Right ventricle myocardium superior (tissue), 1 donor: ENCODE measurements at places on chromosomes 6 and 20.

DNA sequence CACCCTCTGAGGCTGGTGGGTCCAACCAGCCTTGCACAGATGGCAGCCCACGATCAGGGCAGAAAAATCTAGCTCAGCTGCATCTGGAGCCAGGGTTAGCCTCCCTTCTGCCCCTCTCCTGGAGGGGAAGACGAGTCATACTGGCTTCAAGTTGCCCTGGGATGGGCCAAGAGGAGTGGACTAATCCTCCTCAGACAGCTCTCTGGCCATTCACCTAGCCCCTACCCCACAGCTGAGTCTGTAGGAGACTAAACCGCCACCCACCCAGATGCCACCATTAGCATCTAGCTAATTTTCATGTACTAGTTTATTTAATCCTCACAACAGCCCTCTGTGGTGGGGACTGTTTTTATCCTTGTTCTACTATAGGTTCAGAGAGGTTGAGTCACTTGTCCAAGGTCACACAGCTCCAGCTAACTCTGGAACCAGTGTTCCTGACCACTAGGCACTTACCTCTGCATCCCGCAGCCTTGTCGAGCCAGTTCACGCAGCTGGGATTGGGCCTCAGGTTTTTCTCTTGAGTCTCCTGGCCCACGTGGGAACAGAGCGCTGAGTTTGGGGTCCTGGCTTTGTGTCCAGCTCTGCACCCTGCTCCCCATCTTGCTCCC, 48.5 kb upstream of the CCDC167 start:
- DNase-seq: no peak

DNA sequence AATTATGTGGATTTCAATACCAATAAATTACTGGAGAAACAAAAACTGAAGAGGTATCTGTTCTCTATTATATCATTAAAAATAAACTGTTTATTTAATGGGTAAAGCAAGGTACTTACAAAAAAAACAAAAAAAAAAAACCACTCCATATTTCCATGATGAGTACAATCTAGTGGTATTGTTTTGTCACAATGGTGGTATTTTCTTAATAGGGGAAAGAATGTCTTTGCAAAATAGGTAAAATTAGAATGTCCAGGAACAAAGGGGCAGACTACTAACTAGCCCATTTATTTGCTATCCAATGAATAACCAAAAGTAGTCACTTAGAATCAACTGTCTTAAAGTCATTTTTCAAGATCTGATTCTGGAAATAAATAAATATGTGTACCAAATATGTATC, 92.0 kb downstream of the ARHGAP18 start:
- no peak for DNase-seq

DNA sequence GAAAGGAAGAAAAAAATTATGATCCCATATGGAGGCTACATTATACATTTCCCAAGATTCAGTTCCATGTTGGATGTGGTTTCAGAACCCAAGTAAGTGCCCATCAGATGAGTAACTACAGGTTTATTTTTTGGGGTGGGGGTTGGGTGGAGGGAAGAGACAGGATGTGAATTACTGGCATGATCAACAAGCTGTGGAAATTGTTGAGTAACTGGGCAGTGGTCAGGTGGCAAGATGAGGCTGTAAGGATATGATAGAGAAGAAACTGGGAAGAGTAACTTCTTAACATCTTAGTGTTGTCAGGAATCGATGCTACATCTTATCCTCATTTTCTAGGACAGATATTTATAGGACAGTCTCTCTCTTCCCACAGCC, 153.5 kb downstream of the CFAP61 start:
- DNase-seq: no peak

GRCh38 chr6:113854531-113855499, 2.3 kb upstream of the MARCKS start:
- peak; percentile 80 for DNase-seq

DNA sequence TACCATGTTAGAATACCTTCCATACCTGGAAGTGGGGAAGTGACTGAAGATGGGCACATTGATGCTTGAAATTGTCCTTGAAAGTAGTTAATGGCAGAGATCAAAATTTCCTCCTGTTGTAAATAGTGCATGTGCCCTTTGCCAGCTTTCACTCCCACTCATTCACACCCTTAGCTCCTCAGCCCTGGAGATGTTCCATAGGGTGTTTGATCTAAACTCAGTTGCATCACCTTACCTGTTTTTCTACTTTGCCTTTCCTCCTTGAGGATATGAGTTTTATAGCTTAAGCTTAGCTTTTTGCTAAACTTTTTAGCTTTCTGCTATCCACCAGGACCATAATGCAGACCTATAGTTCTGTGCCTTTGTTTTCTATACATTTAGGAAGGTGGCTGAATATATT, 69.0 kb downstream of the CEP57L1 start:
- DNase-seq: no peak

DNA sequence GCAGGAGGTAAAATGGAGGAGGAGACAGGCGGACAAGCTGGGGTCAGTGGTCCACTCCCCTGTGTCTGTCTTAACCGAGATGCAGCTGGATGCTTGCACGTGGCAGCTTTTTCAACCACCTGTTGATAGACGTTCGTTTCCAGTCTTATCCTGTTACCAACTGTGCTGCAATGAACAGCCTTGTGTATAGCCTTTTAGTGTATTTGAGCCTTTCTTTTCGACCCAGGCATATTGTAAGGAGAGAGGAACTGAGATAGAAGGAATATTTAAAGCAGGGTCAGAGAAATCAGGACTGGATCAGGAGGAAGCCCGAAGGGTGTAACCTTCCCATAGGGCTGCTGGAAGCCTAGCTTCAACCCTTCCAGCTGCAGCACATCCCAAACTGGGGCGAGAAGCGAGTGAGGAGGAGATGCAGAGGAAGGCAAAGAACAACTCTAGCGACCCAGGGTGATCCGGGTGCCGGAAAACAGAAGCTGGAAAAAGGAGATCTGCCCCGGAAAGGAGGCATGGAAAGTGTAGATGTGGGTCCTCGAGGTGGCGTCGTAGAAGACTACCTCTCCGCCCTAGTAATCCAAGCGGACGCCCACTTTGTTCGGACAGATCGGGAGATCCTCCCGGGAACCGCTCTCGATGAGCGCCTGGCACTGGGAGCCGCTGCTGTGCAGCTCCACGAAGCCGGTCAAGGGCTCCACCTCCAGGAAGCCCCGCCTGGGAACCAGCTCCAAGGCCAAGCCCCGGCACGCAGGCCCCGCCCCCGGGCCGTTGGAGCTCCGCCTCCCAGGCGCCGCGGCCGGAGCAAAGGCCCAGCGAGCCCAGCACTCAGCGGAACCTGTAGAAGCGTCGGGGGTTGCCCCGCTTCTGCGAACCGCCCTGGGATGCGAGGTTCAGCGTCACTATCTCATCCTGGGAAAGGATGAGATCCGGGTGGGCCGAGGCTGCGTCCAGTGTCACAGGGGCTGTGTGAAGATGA, 11.2 kb downstream of the TRIM31 start:
- DNase-seq: peak; percentile 96

- DNase-seq: no peak
These were observed 33.2 kb downstream of the ADGRF5 start for GRCh38 chr6:46888578-46888977.

DNA sequence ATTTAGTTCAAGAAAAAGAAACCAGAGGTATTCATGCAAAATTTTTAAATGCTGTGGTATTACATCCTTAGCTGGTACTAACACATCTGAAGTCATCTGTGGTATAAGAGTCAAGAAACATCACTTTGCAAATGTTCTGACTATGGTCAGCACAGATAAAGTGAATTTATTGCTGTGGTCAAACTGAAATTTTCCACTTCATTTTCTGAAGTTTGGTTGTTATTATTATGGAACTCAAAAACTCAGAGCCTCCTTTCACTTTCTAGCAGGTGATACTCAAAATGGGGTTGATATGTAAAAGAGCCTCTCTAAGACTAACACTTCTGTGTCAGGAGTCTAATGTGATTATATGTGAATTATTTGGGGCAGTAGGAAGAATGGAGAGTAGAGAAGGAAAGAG, 257.8 kb downstream of the RNGTT start:
- DNase-seq: no peak

- no peak for DNase-seq
These were observed 6.7 kb downstream of the PABPC1L start for GRCh38 chr20:44916586-44916985.

DNA sequence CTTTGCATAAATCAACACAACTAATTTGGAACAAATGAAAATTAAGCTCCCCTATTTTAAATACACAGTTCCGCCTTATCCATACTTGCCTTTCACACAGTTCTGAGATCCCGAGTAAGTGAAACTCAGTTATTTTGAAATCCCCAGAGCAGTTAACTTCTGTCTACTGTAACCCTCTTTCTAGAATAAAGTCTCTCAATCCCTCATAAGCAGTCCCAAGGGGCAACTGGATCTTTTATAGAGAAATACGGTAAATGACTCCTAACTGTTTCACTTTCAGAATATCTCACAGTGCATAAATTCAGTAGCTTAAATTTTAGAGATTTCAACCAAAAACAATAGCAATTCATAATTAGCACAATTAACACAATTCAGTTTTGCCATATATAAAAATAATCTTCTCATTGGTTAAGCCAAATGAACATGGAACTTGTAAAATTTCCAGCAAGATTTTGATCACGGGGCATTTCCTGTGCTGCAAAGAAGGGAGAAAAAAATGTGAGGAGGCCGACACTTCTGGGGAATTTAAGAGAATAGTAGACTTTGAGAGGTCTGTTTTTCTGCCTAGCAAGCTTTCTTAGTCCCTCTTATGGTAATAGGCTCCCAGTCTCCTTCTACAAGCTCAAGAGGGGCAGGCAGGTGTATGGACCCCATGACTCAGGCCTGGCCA, 78.3 kb downstream of the KIF6 start:
- no peak for DNase-seq

DNA sequence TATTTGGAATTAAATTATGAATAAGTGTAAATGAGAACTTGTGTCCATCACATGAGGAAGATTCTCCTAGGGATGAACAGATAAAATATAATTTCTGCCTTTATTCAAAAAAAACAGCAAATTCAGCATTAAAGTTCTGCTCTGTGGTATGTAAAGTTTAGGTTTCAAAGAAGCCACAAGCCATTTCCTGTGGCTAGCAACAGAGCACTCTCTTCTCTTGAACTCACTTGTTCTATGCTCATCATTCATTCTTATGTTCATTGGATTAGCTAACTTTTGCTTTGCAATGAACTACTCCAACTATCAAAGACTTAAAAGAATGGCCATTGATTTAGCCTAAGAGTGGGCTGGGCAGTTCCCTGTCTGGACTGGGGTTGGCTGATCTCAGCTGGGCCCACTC, 20.8 kb upstream of the SNRPB2 start:
- no peak for DNase-seq

GRCh38 chr6:94955156-94955555, 622.2 kb upstream of the MANEA start:
- no peak for DNase-seq

- no peak for DNase-seq
These were observed 11.6 kb upstream of the CALHM6 start for GRCh38 chr6:116449565-116449964.

DNA sequence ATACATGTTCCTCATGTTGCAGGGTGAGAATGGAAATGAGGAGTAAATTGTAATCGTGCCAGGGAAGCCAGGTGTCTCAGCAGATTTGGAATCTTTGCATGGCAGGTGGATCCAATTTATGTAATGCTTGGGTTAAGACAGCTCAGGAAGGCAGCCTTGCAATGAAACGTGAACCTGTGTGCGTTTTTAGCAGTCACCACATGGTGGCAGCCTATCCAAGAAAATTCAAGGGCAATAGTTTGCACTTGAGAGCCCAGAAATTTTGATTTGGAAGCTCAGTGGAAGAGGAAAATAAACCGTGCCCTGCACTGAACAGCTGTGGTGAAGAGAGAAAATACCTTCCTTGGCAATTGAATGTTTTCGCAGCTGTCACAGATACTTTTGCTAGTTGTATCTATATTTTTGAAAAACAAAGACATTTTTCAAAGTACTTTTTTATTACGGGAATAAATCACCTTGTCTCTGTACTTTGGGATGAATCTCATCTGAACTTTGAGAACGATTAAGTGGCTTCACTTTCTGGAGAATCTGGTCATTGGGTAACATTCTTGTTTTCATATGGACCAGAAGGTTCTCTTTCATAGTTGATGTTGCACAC, 26.5 kb downstream of the MTHFD1L start:
- DNase-seq: peak; percentile 67

DNA sequence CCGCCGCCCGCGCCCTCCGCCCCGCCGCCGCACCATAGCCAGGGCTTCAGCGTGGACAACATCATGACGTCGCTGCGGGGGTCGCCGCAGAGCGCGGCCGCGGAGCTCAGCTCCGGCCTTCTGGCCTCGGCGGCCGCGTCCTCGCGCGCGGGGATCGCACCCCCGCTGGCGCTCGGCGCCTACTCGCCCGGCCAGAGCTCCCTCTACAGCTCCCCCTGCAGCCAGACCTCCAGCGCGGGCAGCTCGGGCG, 1.5 kb downstream of the FOXC1 start:
- no peak for DNase-seq

DNA sequence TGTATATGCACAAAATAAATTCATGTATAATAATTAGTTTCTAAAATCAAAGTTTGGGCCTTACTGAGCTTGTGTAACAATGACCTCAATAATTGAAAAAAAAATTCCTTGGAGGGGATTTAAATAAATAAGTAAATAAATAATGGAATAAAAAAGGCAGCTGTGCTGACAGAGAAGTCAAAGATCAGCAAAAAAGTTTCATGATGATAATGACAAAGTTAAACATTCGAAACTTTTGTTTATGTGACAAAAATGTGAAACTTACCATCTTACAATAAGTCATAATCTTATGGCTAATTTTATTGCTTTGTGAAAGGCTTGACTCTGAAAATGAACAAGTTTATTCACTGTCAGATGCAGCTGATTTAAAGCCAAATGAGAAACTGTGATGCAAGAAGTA, 3.1 kb upstream of the TTK start:
- no peak for DNase-seq

DNA sequence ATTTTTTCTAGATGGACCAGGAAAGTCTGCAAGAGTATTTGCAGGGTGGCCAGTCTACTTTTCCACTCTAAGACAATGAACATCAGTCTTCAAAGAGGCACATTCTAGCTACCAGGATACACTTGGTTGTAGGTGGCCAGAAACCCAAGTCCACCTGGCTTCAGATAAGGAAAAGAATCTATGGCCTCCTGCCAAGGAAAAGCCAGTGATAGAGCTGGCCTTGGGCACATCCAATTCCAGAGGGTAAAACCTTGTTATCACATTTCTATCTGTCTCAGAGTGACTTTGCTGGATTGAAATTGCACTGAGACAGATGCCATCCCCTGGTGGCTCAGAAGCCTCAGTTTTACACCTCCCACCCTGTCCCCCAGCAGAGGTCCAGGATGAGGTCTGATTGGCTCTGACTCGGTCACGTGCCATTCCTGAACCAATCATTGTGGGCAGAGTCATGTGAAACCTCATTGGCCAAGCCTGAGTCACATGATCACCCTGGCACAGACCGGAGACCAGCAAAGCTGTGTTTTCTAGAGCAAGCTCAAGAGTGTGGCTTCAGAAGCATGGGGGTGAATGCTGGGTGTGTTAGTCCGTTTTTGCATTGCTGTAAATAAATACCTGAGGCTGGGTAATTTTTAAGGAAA, 497.4 kb upstream of the SULF2 start:
- no peak for DNase-seq

DNA sequence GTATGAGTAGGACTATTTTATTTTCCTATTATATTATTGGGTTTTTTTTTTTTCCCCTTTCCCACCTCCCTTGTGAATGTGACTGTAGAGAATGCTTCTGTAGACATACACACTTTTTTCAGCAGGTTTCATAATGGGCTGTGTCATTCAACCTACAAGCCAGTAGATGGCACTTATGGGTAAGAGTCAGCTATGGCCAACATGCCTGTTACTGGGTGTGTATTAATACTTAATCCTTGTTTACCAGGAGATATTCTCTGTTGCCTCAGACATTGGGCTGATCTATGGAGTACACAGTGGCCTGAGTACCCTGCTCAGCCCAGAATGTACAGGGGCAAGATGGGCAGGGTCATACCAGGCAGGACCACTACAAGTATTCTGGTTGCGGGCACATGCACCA, 382.5 kb downstream of the EPHA7 start:
- DNase-seq: no peak
